ENCODE measurements at places on chromosomes 7 and 10.

DNA sequence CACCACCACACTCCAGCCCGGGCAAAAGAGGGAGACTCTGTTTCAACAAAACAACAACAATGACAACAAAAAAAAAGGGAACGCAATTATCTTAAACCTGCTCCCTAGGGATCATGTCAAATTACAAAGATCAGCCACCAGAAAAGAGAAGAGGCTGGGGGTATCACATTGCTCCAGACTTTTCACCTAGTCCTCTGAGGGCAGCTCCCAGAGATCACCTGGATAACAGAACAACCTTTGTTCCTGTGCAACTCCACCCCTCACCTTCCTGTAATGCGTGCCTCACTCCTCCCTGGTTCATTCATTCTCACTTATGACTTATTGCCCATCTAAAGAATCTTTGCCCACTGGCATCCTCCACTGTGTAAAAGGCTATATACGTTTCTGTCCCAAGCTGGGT, 31.8 kb downstream of the SVOPL start:
- no peak for DNase-seq

GRCh38 chr10:9545073-9545472, 1472.6 kb upstream of the CELF2 start:
- no peak for DNase-seq

DNA sequence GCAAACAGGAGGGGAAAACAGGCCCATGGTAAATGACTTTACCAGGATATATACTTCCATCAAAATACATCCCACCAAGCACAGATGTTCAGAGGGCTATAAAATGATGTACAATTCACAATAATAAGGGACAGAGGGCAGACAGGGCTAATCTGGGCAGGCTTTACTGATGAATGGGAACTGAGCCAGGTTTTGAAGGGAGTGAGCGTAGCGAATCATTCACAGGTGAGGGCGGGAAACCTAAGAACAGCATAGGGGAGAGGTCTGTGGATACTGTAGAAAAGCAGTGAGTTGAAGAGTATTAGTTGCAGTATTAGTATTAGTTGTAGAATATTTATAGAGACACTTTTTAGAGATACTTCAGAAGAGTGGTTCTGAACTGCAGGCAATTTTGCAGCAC, 180.8 kb downstream of the JAZF1 start:
- DNase-seq: no peak

DNA sequence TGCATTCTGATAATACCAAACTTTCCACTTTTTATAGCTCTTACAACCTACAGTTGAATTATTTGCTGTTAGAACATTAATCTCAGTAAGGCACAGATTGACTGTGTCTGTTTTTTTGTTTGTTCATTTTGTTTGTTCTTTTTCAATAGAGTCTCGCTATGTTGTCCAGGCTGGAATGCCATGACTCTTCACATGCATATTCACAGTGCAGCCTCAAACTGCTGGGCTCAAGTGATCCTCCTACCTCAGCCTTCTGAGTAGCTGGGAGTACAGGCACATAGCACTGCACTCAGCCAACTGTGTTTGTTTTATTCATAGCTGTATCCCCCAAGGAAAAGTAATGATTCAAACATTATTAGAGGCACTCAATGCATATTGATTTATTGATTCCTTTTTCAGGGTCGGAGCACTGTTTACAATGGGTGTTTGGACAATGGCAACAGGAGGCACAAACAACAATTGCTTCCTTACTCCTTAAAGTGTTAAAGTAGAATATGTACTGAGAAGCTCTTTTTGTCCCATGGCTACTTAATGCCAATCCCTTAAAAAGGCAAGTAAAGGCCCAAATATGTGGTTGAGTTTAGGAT, 61.1 kb downstream of the SNX13 start:
- DNase-seq: no peak

GRCh38 chr10:118868589-118868988, 113.8 kb upstream of the CACUL1 start:
- DNase-seq: no peak

DNA sequence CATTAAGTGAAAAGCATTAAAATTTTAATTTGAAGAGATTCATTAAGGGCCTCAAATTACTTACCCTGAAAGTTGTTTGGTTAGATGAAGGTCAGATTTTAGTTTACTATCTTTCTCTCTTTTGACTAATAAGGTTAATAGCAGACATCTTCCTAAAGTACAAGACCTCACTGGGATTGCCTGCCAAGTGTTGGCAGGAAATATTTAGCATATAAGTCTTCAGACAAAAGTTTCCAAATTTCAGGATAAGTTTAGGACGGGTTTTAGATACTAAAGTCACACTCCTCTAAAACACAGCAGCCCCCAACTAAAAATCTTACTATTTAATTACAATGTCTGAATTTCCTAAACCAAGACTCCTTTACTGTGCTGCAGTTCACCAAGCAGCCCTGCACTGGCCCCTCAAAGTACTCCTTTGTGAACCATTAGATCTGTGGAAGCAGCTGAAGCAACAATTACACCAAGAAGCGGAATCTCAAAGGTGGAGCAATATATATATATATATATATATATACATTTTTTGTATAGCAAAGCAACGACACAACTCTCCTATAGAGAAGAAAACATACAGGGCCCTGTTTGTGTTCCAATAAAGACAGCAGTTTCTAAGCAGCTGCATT, 91.2 kb upstream of the KCNIP2 start:
- DNase-seq: no peak

- DNase-seq: no peak
Measured at GRCh38 chr10:126185676-126186447, 202.4 kb downstream of the ADAM12 start.

GRCh38 chr7:28135760-28136159, 44.8 kb downstream of the JAZF1 start:
- DNase-seq: no peak

- DNase-seq: no peak
Measured at GRCh38 chr7:68074242-68074641, 1077.6 kb downstream of the TYW1 start.

DNA sequence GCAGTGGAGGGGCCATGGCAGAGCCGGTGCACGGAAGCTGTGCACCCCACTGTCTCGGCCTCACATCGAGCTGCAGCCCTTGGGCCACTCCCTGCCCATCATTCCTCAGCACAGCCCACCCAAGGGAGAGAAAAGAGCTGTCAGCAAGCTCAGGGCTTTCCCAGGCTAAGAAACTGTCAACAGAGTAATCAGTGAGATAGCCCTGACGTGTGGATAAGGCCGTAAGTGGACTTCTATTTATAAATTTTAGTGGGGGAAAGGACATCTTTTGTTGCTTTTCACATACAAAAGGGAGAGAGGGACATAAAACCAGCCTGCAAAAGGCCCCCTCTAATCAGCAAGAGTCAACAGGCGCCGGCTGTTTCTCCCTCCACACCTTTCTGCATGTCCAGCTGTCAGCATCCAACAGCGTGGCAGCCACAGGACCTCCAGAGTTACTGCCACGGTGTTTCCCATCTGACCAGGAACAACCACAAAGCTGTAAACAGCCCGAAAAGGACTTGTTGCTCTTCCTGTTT, 56.8 kb upstream of the DDC start:
- no peak for DNase-seq

DNA sequence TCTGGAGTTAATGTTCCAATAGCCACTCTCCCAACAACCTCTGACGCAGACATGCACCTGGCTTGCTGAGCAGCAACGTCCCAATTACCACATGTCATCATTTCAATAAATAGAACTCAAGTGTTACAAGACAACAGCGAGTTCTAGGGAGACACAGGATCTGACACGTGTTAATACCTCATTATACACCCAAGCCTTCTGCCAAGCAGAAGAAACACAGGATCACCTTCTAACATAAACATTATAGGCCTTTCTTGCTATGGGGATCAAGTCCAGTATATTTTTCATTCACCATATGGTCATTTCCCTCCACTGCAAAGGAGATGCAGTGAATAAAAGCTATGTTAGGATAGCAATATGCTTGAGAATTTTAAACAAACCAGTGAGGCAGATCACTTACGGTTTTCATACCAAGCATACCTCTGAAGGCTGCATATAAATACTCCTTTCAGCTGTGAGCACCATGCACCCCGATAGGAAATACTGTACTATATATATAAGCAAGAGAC, 74.2 kb downstream of the JAZF1 start:
- DNase-seq: no peak

DNA sequence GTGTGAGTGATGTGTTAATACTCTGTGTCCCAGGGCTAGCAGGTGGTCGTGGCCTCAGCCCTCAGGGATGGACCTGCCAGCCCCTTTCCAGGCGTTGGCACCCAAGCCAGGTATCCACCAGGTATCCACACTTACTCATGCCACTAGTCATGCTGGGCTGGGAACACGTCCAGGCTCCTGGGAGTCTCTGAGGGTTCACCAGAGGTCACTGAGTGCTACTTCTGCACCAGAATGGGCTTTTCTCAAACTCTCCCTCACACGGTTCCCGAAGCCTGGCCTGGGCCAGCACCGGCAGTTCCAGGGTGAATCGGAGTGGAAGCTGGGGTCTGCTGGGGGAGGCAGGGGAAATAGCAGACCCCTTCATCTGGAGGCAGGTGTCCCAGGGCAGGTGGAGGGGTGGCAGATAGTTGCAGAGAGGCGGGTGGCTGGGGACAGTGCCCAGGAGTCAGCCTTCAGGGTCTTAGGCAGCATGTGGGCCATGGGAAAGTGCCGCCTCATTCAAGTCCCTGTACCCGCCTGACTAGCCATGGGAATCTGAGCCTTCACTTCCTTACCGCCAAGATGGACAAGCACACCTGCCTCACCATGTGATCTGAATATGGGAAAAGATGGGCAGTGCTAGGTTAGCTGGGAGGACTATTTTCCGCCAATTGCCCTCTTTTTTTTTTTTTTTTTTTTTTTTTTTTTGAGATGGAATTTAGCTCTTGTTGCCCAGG, 95.5 kb upstream of the GTF2I start:
- no peak for DNase-seq

DNA sequence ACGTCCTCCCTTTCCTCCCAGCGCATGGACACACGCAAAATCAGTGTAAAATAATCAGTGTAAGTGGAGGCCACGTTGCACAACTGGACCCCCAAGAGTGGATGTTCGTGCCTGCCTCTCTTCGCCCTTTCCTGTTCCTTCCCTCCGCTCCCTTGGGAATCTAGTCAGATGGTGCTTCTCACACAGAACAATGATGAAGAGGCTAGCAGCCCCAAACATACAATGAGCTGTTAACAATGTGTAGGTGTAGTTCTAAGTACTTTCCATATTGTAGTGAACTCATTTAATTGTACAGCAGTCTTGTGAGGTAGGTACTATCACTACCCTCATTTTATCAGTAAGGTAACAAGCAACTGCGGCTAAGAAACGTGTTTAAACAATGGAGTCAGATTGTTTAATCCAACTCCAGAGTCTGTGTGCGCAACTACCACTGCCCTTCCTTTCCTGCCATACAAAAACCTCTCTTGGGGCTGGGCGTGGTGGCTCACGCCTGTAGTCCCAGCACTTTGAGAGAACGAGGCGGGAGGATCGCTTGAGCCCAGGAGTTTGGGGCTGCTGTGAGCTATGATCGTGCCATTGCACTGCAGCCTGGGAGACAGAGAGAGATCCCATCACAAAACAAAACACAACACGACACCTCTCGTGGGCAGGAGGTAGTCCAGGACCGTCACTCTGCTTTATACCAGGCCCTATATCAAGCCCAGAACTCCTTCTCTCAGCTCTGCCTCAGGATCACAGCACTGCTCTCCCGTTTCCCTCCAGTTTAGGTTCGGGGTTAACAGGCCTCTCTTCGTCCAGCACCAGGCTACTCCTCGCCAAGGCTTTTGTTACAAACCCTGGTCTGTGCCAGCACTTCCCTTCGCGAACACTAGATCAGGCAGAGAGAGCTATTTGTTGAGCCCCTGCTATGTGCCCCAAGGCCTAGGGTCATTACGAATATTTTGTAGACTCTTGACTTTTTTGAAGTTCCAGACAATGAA, 1.1 kb downstream of the FKBP9 start:
- no peak for DNase-seq

DNA sequence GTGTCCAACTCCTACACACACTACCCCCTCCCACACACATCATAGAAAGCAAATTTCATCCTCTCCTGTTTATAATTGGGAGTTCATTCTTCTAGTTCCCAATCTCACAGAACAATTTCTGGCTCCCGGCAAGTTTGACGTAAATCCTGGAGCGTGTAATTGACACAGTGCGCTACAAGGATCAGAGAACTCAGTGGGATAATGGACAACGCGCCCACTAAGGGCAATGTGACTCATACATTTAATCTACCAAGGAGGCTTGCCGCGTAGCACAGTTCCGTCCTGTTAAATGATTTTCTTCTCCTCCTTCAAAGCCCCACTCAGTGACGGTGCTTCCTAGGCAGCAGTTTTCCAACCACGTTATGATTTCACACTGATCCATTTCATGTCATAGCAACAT, 277.6 kb downstream of the SFMBT2 start:
- no peak for DNase-seq

GRCh38 chr7:28354601-28355402, 57.5 kb upstream of the CREB5 start:
- DNase-seq: no peak

DNA sequence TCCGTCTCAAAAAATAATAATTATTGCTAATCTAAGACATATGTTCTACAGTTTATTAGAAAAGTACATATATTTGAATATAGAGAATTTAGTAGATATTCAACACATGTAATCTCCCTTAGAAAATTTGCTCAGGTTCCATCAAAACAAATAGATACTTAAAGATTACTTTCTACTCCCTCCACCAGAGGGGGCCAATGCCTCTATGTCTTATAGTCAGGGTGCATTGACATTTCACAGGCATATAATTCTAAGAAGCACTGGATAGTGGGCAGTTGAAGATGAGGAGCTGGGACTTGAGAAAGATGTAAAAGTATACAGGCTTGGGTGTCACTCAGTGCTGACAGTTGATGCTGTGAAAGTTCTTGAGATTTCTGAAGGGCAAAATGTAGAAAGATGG, 301.6 kb upstream of the HPS1 start:
- no peak for DNase-seq

- no peak for DNase-seq
Measured at GRCh38 chr10:29685506-29685905, 50.7 kb upstream of the SVIL start.

GRCh38 chr7:31710171-31710570, 23.2 kb downstream of the PPP1R17 start:
- no peak for DNase-seq

DNA sequence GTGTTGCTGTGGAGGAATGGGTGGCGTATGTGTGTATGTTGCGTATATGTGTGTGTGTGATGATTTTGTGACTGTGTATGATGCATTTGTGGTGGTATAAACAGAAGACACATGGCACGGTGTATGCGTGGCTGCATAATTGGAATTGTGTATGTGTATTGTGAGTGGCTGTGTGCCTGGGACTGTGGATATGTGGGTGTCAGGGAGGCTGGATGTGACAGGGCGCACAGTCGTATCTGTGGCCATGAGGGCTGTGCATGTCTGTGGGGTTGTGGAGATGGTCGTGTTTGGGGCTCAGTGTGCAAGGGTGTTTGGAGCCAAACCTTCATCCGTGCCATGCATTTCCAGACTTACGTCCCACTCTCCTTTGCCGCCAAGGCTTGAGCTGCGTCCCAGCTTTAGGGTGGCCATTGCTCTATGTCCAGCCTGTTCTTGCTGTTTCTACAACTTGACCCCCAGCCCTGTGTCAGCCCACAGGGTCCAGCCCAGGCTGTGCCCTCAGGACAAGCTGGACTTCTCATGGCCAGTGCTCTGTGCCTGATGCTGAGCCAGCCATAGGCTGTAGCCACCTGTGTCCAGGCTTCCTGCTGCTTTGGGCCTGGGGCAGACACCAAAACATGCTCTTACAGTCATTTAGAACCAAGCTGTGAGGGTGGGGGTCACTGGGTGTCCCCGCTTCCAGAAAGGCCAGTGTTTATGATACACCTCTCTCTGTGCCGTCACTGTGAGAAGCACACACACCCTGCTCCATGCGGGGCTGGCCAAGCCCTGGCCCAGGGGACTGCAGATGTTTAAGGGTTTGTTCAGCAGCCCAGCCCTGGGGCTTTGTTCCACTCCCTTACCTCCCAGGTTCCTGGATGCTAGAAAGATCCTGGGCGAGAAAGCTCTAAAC, 127.6 kb downstream of the NEURL1 start:
- no peak for DNase-seq
